Amniotic epithelial cell (primary cell): ENCODE measurements at places on chromosomes 11 and 22.

GRCh38 chr11:72793425-72794367 lies at the start of gene STARD10:
TSS of gene STARD10 (minus strand) at chr11:72794047. CDS start at chr11:72781181, 12,866 bp downstream.
- DNase-seq = peak; percentile 92

DNA sequence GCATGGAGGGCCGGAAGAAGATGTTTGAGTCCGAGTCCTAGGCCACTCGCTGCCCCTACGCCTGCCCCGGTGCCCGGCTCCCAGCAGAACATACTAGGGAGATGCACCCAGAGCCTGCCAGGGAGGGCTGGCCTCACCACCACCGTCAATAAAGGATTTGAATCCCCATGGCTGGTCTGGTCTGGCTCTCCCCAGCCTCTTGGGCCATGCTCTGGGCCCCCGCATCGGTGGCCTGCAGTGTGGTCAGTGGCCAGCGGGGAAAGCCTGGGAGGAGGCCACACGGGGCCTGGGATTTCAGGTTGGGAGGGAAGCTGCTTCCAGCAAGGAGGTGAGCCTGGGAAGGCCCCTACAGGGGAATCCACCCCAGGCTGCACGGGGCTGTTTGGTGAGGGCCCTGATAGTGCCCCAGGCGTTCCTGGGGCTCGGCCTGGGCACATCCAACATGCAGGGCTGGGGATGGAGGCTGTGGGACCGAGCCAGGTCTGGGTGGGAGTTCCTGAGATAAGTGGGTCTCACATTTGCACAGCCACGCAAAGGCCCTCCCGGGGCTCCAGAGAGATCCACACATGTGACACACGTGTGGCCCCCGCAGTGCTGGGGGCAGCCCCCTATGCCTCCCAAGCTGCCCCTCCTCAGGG lies 2.8 kb downstream of the TNNI2 start:
- DNase-seq = no peak

GRCh38 chr11:31820438-31820818 lies 9.3 kb upstream of the PAX6 start:
- DNase-seq = no peak

DNA sequence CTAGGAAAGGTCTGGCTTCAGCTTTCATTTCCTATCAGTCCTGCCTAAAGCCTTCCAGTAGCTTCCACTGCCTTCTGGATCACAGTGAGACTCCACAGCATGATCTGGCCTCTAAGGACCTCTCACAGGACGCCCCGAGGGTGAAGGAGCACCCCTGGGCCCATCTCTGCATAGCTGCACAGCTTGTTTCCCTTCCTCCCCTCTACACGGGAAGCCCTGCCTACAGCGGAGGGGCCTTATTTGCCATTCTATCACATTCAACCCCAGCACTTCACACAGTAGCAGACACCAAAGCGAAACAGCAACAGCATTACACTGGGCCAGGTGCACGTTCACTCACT lies 162.3 kb upstream of the GRK3 start:
- no peak for DNase-seq

DNA sequence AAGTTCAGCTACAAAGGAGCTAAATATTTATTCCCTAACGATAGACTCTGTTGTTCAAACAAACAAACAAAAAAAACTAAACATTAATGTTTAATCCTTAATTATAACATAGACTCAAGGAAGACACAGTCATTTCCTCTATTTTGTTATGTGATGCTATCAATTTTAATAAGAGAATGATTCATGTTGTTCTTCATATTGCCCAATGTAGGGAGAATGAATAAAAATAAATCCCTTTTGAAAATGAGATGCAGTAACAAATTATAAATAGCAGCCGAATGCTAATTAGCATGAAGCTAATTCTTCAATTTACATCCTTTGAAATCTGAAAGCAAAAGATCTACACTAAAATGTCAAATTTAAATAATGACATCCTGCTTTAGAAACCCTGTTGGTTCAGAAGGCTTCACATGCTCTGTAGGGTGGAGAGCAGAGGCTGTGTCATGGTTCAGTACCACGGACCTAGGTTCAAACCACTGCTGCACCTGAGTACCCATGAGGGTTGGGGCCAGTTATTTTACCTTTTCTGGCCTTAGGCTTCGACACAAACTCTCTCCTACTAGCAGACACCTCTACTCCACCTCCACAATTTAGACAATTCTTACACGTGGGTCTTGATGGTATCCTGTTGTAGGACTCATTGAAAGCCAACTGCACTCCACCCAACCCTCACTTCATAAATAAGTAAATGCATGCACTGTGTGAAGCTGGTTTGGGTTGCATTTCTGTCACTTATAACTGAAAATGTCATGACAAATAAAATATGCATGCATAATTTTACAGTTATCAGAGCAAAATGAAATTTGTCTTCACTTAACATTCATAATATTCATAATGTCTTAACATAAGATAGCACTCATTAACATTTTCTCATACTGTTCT lies 89.0 kb downstream of the RRAS2 start:
- DNase-seq = no peak

- DNase-seq = no peak
These were observed 54.5 kb downstream of the SC5D start for GRCh38 chr11:121347094-121347493.

DNA sequence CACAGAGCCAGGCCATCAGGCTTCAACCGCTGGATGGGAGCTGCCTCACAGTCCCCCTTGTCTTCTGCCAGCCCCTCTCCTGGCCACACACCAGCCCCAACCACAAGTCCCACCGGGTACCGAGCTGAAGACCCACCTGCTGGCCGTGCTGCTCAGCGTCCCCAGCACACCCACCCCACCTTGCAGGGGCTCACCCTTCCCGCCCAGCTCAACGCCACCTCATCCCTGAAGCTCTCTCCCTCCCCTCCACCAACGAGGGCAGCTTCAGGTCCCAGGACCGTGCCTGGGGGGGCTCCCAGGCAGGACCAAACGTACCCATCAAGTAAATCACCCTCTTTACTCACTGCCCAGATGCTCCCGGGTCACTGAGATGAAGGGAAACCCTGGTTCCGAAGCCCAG lies 141.0 kb downstream of the CRYBB2 start:
- no peak for DNase-seq

GRCh38 chr11:46565232-46565840 lies 28.5 kb downstream of the AMBRA1 start:
- no peak for DNase-seq

GRCh38 chr11:991711-992307 lies 44.7 kb downstream of the MUC6 start:
- DNase-seq = no peak

DNA sequence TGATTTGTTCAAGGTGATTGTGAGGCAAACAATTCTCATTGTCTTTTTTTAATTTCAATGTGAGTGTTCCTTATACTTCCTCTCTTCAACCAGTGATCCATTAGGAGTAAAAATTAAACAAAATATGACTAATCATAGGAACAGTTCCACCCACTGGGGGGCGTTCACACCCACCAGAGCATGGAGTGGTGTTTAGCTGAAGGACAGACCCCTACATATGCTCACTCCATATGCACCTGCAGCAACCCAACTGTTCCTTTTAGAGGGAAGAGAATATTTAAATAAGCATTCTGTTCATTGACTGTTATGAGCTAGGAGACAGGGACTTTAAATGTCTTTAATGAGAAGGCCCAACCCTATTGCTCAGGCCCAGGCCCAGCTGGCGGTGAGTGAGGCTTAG lies 78.7 kb upstream of the DRD2 start:
- DNase-seq = no peak

DNA sequence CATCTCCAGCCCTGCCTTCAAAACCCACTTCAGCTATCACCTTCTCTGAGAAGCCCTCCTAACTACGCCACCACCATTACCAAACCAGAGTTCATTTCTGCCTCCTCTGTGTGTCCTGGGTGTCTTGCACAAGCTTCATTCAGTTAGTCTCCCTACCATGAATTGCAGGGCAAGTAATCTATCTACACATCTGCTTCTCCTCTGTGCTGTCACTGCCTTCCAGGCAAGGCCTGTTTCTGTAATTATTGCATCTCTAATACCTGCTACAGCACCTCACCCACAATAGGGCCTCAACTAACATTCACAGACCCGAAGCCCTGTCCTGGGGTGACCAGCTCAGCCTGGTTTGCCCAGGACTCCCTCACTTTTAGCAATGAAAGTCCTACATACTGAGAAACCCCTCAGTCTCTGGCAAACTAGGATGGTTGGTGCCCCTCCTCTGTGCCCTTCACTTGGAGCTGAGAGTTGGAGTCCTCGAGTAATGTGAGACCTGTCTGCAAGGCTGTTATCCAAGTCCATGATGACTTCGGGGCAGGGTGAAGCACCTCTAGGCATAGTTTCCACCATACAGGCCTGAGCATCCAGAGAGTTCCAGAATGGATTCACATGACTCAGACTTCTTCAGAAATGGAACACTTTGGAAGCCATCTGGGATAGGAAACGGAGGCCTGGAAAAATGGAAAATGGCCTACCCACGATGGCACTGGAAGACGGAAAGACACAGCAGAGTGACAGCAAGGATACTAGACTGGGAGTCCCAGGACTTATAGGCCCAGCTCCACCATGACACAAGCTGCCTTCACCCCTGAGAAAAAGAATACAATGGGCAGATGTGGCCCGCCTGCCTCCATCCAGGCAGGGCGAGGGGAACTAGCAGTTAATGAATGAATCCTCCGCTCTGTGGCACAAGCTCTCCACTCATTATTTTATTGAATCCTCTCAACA lies 269.3 kb downstream of the BUD13 start:
- DNase-seq = no peak

- DNase-seq = peak; percentile 19
These were observed 12.8 kb downstream of the RAB3IL1 start for GRCh38 chr11:61904539-61905048.

GRCh38 chr11:134509381-134510232 lies 97.6 kb upstream of the B3GAT1 start:
- DNase-seq = no peak

GRCh38 chr11:111975076-111975806 lies 38.1 kb downstream of the DIXDC1 start:
- no peak for DNase-seq
